Fibroblast of the aortic adventitia (primary cell): ENCODE measurements at places on chromosomes 11 and 22. TPM values are rescaled to one million over a fixed set of nuclear protein-coding genes. Genes with fewer than 3 reads are reported as not detected.

GRCh38 chr11:46694072-46694471 is 6.3 kb downstream of the ARHGAP1 start:
- no peak for DNase-seq

DNA sequence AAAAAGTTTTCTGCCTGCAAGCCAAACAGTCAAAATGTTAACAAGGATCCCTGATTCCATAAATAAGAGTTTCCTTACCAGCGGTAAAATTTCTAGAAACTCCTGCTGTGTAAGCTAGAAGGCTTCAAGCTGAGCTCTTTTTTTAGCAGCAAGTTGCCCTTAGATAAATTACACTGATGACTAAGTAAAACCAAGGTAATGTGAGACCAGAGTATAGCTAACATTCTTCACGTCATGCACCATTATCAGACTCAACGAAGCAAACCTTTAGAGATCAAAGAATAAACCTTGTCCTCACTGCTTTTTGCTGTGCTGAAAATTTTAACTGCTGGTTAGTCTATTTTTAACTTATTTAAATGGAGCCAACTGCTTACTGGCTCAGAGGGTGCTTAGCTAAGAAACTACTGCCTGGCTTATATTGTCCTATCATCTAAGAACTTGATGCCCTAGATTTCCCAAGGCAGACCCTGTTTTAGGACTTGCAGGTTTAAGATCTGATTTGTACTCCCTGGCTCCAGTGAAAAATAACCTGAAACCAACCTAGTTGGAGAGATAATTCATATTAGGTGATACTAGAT is 900.7 kb downstream of the JRKL start:
- DNase-seq = no peak

DNA sequence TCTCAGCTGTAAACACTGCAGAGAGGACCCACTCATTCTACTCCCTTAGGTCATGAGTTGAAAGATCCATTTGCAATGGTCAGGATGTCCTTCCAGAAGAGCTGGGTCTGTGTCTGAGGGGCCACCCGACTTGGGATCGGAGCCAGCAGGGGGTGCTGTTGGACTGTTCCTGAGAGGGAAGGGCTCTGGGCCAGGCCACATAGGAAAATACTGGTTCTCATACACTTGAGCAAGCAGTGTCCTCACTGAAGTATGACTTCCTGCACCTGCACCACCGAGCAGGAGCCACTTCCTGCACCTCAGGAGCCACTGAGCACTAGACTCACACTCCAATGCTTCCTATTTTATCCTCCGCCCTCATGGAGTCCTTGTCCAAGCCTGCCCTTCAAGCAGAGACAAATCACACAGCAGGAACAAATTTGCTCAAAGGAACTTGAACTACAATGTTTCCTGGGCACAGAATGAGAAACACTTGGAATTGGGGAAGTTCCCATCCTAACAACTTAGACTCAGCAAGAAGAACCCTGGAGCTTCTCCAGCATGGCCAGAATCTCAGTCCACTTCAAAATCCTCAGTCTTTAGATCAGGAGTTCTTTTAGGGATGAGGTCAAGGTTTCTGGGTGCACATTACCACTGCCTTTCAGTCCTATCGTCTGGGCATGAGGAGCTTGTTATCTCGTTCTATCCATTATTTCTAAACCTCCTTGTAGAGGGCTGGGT is 36.6 kb upstream of the VPREB1 start:
- peak; percentile 80 for DNase-seq

- DNase-seq = no peak
Observed at GRCh38 chr11:1301220-1302000, 8.0 kb downstream of the TOLLIP start.

GRCh38 chr22:27154717-27155116 is 497.3 kb downstream of the MIAT start:
- DNase-seq = no peak

DNA sequence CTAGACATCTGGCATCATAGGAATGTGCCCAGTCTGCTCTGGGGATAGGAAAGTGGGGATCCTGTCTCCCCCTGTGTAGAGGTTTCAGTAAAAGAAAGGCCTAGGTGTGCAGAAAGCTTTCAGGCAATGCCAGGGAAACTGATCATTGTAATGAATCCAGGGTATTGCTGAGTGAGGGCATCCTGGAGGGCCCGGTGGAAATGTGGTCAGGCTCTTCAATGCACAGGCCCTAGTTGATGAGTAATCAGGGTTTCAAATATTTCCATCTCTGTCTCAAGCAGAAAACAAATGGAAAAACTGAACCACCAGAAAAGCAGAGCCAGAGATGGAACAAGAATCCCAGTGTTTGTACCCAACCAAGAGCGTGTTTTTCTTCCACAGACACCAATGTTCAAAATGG is 2.0 kb downstream of the CD3E start:
- DNase-seq = no peak

DNA sequence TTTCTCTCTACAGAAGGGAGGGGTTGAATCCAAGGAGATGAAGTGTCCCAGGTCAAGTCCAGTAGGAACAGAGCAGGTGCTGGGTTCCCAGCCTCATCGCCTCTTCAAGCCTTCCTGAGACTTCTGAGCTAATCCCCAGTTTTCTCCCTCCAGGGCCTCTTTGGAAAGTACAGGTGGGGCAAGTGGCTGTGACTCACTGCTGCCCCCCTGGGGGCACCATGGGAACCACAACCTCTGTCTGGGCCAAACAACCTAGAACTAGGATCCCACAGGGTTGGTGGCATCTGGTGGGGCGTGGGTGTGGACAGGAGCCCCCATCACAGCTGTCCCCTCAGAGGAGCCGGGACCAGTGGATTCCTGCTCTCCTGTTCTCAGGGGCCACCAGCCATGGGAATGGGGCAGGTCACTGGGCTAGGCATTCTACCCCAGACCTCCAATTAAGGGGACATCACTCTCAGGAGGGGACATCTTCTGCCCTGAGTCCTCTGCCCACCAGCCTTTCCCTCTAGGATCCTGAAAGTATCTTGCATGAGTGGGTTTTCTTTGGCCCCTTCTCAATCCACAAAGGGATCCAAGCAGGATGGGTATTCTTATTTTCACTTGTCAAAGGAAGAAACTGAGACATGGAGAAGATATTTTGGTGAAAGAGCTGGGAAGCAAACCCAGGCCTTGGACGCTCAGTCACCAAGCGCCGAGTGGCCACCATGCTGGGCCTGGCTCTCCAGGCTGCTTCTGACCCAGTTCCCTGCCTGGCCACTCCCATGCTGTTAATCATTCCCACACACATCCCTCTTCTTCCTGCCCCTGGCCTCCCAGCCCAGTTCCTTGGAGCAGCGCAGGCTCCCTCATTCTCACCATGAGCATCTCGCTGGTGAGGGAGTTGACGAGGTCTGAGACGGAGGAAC is 23.8 kb downstream of the LRRC10B start:
- DNase-seq = peak; percentile 23

DNA sequence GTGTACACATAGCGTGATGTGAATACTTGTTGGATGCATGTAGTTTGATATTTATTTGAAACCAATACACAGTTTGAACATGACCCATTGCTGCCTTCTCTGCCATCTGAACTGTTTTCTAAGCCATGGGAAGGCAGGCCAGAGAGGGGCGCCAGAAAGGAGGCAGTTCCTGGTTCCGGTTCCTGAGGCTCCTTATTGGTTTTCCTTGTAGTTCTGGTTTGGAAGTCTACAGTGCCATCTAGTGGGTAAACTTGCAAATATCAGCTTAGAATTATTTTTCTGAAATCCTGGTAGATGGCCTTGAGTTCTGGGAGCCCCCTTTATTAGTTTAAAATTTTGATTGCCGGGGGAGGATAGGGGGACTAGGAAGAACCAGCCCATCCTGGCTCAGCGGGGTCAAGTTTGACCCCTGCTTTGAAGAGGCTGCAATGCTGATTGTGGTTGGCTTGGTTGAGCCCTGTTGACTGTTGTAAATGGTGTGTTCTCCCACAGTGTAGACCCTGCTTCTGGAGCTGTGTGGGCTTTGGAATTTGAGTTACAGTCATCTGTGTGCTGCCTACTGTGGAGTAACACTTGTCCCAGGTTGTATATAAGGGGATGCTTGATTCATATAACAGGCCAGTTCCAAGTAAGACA is 48.4 kb downstream of the GRAMD1B start:
- DNase-seq = peak; percentile 91

DNA sequence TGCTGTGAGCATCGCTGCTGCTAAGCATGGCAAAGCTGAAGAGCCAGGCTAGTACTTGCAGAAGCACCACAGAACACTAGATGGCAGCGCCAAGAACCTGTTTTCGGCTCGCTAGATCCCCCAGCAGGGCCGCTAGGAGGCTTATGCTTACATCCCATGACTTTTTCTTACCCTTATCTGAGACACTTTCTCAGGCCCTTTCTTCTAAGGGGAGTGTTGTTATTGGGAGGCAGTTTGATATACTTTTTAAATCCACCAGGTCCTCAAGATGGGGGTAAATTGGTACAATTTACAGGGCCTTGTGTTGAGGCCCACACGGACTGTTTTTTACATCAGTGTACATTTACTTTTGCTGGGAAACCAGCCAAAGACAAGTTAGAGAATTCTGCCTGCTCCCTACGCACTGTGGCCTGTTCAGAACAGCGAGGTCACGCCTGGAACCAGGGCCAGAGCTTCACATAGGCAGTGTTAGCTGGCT is 4.0 kb downstream of the TRIM6 start:
- DNase-seq = peak; percentile 94

DNA sequence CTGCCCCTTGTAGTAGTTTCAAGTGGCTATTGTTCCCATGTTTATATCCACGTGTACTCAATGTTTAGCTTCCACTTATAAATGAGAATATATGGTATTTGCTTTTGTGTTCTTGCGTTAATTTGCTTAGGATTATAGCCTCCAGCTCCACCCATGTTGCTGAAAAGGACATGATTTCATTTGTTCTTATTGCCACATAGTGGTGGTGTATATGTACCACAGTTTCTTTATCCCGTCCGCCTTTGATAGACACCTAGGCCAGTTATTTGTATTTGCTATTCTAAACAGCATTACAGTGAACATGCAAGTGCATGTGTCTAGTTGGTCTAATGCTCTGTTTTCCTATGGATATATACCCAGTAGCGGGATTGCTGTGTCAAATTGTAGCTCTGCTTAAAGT is 6.8 kb downstream of the OR51B2 start:
- DNase-seq = no peak

DNA sequence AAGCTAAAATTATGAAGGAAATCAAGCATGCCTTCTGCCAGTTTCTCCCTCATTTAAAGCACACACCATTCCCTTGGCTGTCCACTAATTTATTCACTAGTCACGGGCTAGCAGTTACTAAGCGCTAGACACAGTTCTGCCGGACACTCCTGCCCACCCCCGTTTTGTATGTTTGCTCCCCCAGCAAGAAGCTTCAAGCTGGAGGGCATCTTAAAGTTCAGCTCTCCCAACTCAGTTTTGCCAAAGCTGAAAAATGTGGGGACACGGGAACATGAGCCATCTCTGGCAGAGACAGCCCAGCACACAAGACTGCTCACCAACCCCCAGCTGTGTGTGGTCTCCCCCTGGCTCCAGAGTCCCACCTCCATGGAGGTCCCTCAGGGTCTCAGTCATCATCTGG is 263.6 kb downstream of the BRD1 start:
- no peak for DNase-seq

DNA sequence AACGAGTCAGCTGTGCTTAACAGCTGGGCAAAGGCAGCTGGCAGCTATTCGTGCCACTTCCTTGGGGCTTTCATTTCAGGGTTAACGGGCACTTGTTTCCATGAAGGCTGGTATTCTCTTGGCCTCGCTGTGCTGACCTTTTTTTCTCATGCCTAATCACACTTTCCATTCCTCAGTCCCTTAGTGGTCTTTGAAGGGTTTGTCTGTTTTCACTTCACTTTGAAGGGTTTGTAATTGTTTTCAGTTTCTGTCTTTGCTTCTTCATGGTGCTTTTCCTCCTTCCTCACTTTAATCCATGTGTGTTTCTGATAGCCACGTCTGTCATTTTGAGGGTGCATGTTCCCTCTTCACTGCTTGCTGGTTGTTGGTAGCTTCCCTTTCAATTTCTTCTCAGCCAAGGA is 24.6 kb downstream of the PPIL2 start:
- no peak for DNase-seq

- no peak for DNase-seq
Observed at GRCh38 chr22:37416389-37416788, 10.9 kb downstream of the ELFN2 start.

DNA sequence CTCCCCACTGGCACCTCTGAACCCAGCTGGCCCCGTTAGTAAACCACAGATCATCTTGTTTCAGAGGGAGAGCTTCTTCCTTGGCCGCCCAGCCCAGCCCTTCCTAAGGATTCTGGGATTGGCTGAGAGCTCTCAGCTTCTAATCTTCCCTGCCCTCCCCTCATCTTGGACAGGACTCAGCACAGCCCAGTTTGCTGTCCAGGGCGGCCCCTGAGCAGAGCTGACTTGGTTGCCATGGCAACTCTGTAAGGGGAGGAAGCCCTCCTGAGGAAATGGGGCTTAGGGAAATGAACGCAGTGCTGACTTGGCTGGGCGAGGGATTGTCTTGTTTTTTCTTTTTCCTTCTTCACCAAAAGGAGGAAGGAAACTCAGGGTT is 4.6 kb downstream of the APOL4 start:
- DNase-seq = peak; percentile 75

DNA sequence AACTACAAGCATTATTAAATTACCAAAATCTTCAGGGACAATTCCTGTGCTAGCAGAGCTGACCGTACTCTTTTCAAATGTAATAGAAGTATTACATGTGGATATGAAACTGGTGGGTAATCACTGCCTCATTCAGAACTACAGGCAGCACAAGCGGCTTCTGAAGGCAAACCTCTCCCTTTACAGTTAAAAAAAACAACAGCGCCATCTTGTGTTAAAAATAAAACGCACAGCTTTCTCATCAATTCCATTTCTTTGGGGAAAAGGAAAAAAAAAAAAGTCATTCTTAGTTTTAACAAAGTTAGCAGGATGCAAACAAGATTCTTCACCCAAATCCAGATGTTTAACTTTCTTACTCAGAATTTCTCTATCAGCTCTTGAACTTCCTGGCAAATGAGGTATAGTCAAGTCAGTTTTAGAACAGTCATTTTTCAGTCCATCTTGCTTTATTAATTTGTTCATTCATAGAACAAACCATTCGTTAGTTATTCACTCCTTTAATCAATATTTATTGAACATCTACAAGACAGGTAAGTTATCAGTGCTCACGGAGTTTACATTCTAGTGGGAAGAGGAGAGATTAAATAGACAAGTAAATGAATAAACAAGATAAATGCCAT is 331.8 kb upstream of the MPPED2 start:
- peak; percentile 64 for DNase-seq

DNA sequence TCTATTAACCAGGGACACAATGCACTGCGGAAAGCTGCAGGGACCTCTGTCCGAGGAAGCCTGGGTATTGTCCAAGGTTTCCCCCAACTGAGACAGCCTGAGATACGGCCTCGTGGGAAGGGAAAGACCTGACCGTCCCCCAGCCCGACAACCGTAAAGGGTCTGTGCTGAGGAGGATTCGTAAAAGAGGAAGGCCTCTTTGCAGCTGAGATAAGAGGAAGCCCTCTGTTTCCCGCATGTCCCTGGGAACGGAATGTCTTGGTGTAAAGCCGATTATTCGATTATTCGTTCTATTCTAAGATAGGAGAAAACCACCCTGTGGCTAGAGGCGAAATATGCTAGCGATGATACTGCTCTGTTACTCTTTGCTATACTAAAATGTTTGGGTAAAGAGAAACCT is 5.2 kb downstream of the BET1L start:
- no peak for DNase-seq

Gene HPS5
- total RNA-seq = 32.3 and 43.3 TPM in 2 replicates

Gene BEST1
- 3.1 and 3.4 TPM in 2 replicates for total RNA-seq

Gene DDIAS
- 0.16 and 14.3 TPM in 2 replicates for total RNA-seq

Gene OR2AG2
- total RNA-seq = 0.09 and 0.33 TPM in 2 replicates

Gene FGF4
- 0.08 TPM in 1 of 2 replicates, not detected in the other for total RNA-seq

Gene MGAT3
- 0.27 and 2.0 TPM in 2 replicates for total RNA-seq
